ENCODE measurements at places on chromosomes 1 and 21.
A peak's percentile ranks its signal among the peaks of the same experiment; 100 is the strongest.

DNA sequence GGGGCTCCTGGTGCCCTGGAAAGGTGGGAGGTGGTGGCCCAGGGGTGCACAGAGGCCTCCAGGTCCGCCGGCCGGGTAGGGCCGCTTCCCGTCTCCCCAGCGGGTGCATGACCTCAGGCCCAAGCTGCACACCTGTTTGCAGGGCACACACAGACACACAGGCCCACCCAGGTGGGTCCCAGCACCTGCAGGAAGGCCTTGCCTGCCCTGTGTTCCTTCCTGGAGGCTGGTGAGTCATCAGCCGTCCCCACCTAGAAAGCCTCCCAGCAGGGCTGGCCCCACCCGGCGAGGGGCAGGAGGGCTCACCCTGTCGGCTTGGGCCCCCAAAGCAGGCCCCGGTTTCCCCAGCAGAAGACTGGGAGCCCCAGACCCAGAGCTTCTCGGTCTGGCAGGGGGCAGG lies 23.6 kb upstream of the TTLL10 start:
- DNase-seq = no peak

DNA sequence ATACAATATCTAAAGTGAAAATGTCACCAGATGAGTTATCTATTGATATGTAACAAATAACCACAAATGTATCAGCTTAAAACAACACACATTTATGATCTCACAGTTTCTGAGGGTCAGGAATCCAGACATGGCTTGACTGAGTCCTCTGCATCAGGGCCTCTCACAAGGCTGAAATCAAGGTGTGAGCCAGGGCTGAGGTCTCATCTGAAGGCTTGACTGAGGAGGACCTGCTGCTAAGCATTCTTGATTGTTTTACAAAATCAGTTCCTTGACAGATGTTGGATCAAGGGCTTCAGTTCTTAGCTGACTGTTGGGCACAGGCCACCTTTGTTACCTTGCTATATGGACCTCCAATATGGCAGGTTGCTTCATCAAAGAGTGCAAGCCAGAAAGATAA lies 483.7 kb downstream of the CAMTA1 start:
- no peak for DNase-seq

- DNase-seq = no peak
These were observed 39.0 kb upstream of the F3 start for GRCh38 chr1:94580367-94581115.

DNA sequence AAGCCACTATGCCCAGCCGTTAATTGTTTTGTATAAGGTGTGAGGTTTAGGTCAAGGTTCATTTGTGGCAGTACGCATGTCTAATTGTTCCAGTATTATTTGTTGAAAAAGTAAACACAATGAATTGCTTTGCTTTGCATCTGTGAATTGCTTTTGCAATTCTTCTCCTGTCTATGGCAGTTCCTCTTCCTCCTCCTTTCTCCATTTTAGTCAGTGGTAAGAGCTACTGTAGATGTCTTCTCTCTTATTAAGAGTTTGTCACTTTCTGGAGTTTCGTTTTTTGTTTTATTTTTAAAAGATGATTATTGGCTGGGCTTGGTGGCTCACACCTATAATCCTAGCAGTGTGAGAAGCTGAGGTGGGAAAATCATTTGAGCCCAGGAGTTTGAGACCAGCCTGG lies 29.2 kb downstream of the C1orf185 start:
- no peak for DNase-seq

DNA sequence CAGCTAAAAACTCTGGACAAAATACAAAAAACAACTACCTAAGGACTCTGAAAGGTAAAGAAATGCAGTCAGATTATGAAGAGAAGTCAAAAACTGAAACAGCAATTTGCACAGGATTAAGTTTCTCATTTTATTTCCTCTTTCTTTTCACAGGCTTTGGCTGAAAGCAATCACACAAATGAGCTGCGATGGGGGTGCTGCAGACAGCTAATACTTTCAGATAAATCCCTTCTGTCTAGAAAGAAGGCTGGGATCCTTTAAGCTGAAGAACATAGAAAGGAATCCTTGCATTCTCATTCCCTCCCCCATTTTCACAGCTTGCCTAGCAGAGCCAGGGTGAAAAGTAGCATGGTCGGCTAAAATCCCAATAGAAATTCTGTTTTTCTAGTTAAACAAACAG lies 32.0 kb upstream of the PRDX6 start:
- no peak for DNase-seq

- no peak for DNase-seq
These were observed 55.3 kb downstream of the SHCBP1L start for GRCh38 chr1:182897696-182898095.

GRCh38 chr1:9340864-9341263 lies 48.2 kb downstream of the SPSB1 start:
- DNase-seq = no peak

- DNase-seq = no peak
These were observed 4.1 kb downstream of the ADORA1 start for GRCh38 chr1:203131548-203132200.

- DNase-seq = no peak
These were observed 17.0 kb downstream of the PROX1 start for GRCh38 chr1:214004795-214005194.

DNA sequence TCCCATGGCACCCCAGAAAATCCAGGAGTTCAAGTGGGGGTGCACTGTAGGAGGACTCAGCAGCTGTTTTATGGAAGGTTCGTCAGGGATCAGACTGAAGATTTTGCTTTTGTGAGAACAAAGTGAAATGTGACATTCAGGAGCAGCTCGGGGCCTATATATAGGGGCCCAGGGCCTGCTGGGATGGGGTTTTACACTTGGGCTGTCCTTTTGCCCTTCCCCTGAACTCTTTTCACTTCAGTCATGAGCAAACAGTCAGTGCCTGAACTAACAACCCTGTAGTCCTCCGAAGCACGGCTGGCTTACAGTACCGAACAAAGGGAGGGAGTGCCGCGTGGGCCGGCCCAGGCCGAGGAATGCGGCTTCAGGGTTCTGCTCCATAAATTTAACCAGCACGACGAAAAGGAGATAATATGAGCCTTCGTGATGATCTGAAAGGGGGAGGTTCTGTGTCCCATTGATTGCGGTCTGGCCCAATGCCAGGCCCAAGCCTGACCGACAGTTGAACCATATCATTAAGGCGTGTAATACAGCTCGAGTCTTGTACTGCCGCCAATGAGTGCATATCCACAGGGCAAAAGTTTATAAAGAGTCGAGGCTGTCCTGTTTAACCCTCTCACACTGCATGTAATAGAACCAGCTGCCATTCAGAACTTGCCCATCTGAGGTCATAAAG lies 139.9 kb downstream of the DHRS3 start:
- no peak for DNase-seq

GRCh38 chr1:156804572-156805243 lies 11.9 kb downstream of the SH2D2A start:
- no peak for DNase-seq

GRCh38 chr1:84802567-84803232 lies 90.3 kb downstream of the LPAR3 start:
- DNase-seq = no peak

GRCh38 chr1:226497991-226498639 lies 50.4 kb upstream of the STUM start:
- DNase-seq = no peak

DNA sequence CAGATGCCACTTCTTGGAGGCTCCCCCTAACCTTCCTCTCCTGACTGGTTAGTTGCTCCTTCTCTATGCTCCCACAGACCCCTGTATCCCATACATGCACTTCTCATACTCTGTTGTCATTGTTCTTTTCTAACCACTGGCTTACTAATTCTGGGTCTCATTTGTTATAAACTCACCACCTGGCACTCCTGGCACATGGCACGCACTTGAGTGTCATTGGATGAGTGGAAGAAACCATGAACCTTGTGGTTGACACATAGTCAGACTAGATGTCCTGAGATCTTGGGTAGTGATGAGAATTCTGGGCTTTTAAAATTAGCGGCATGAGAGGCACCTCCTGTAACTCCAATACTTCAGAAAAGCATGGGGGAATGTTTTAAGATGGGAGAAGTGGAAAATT lies 49.3 kb downstream of the TRIM62 start:
- DNase-seq = no peak

DNA sequence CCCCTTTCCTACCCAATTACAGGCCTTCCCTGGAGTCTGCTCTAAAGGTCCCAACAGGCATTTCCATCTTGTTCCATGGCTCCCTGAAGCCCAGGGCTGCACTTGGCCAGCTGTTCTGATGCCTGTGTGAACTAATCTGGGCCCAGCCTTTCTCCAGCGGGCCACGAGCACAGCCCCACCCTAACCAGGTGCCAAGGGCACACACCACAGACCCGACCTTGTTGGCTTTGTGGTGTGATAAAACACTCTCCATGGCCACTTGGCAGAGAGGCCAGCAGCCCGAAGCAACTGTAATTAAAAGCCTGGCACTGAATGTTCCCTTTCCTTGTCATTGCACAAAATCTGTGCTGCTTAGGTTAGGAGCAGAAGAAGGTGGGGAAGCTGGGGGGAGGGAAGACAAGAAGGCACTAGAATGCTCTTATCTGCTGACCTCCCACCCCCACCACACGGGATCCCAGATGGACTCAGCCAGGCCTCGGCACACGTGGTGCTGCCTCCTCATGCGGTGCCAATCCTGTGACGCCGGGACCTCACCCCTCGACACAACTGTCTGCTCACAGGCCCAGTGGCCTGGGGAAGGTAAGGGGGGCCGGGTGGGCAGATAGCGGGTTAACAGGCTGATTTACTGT lies 9.9 kb downstream of the HCRTR1 start:
- DNase-seq = no peak

DNA sequence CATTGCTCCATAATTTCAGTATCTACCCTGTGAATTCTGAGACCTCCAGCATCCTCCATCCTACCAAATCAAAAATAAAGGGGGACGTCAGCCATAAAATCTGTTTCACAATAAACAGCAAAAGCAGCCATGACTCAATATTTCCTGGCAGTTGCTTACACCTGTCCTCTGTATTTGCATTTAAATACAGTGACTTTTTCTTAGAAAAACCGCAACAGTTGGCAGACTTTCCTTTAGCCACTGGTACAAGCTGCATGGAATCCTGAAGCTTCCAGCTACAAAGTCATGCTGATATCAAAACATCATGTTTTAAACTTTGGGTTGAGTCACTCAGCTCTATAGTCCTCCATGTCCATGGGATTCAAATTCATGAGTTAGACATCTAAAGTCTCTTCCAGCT lies 278.0 kb upstream of the KAZN start:
- no peak for DNase-seq

DNA sequence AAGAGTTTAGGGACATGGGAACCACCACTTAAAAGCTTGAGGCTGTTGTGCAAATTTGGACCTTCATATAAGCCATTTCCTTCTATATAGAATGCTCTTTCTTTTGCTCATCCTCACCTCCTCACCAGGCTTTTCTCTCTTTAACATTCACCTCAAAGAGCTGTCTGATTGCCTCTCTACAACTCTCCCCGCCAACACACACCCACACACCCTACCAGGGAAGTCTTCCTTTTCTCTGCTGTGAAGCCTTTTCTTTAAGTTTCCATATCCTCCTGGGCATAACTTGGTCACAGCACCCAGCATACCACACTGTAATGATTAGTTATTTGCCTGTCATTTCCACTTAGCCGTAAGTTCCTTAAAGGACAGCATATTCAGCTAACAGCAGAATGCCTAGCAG lies 40.6 kb downstream of the WLS start:
- no peak for DNase-seq

GRCh38 chr1:210291786-210292230 lies 36.9 kb upstream of the HHAT start:
- no peak for DNase-seq

- DNase-seq = no peak
These were observed 26.3 kb upstream of the KIAA0040 start for GRCh38 chr1:175218786-175219434.

DNA sequence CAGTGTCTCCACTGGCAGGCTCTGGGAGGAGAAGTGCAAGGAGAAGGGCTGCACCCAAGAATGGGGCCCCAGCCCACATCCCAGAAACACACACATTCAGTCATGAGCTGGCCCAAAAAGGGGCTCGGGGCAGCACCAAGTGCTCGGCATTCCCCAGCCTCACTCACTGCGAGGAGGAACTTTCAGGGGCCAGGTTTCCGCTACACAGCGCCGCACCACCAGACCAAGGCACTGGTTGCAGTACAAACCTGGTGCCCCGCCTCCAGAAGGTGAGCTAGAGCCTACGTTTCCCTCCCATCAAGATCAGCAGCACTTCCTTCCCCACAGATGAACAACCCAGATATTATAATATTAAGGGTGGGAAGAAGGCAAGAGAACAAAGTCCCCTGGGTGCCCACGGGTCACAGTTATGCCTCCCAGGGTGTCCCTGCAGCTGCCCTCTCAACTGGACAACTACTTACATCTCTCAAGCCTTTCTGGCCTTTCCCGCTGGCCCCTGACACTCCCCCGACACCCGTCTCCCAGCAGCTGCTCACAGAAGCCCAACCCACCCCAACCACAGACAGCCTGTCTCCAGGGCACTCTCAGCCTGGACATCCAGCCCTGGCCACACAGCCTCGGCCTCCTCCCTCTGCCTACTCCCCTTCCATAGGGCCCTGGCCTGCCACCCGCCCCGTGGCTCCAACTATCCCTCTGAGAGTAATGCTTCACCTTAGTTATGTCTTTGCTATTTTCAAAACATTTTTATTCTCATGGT lies 3.8 kb downstream of the PBXIP1 start:
- DNase-seq = peak; percentile 44
